ENCODE measurements at places on chromosomes 1 and 21.

- DNase-seq, result no peak
Measured at GRCh38 chr1:215568299-215568692, 1.2 kb downstream of the KCTD3 start.

- no peak for DNase-seq
Measured at GRCh38 chr1:88537787-88538186, 146.3 kb upstream of the PKN2 start.

- DNase-seq, result no peak
Measured at GRCh38 chr21:29385934-29386520, 87.3 kb downstream of the BACH1 start.

GRCh38 chr1:207868251-207868773 lies 42.6 kb downstream of the CD34 start:
- DNase-seq, result no peak

DNA sequence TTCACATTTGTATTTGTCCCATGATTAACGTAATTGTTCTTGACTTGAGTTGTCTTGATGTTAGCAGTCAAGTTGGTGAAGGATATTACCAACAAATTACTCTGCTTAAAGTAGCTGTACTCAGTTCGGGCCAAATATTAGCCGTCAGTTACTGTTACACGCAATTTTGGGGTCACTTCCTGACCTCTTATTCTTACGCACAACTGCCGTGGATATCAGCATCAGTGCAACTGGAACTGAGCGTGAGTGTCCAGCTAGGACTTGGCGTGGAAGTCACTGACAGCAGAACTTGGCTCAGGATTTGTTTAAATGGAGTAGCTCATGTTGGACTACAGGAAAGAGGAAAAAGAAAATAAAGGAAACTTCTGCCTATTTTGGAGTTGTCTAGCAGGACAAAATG lies 56.4 kb downstream of the ADAMTS1 start:
- no peak for DNase-seq

GRCh38 chr21:27511233-27511632 lies 544.3 kb upstream of the ADAMTS5 start:
- no peak for DNase-seq

DNA sequence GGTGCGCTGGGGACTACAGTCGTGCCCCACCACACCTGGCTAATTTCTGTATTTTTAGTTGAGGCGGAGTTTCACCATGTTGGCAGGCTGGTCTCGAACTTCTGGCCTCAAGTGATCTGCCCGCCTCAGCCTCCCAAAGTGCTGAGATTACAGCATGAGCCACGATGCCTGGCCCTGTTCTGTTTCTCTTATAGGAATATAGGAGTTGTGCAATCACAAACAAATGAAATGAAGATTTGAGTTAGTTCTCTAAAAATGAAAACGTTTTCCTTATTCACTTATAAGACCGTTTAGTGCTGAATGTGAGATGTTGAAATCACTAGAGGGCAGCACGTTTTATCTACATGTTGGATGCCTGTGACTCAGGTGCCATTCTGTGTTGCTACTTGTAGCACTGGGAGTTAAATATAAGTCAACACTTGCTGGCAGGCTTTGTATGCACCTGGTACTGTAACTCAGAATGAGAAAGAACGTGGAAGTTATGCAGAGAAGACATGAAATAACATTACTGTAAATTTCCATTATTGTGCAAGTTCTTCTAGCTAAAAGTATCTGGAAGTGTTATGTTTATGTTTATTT lies 45.8 kb downstream of the MIGA1 start:
- no peak for DNase-seq

- no peak for DNase-seq
Measured at GRCh38 chr1:234256359-234256758, 116.9 kb upstream of the COA6 start.

DNA sequence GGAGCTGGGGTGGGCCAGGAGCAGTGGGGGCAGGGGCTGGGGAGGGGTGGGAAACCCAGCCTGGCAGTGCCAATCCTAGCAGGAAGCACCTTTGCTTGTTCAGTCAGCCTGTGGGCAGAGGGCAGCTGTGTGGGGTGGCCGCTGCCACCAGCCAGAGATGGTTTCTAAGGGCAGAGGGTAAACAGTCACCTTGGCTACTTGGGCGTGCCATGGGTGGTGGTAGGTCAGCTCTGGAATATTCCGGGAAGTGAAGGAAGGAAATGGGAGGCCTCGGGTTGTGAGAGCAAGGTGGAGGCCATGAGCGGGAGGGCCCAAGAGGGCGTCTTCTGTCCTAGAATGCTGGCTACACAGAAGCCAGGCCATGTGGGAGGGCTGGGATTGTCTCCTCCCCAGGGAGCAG lies 20.7 kb upstream of the WNT4 start:
- no peak for DNase-seq

DNA sequence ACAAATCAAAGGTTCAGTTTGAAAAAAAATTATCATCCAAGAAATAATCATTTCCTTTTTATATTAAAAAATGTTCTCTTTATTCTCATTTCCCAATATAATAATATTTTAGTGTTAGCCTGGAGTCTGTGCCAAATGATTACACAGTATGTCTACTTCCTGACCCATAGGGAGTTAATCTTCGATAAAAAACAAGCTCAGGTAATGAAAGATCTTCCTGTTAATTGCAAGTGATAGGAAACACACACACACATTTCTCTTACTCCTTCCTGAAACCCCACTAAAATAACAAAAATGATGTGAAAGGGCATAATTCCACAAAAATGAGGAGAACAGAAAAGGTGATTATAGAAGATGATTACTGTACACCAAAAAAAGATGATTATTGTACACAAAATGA lies 123.5 kb upstream of the CXADR start:
- no peak for DNase-seq

DNA sequence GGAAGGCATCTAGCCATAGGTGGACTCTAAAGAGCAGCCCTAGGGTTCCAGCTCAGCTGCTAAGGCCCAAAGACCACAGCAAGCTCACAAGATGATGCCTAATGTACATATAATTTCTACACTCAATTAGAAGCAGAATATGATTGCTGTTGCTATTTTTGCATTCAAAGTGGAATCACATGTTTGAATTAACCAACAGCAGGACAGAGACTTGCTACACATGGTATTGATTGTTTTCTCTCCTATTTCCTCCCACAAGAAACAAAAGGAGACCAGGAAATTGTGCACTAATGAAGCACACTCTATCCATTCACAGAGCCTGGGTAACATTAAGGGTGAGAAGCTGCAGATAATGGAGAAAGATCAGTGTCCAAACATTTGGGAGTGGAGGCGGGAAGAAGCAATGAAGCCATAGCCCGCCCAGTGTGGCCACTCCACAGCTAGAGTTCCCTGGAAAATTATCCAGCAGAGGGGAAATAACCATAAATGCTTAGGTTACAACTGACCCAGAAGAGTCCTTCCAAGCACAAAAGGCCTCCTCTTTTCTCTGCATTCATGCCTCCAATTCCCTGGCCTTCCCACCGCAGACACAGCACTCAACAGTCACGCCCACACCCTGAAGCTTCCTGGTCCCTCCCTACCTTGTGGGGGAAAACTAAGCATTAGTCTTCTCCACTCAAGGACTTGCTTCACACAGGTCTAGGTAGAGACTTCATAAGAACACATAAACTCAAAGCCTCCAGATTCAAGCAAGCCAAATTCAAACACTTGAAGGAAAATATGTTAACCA lies 7.5 kb downstream of the CNN3 start:
- no peak for DNase-seq

DNA sequence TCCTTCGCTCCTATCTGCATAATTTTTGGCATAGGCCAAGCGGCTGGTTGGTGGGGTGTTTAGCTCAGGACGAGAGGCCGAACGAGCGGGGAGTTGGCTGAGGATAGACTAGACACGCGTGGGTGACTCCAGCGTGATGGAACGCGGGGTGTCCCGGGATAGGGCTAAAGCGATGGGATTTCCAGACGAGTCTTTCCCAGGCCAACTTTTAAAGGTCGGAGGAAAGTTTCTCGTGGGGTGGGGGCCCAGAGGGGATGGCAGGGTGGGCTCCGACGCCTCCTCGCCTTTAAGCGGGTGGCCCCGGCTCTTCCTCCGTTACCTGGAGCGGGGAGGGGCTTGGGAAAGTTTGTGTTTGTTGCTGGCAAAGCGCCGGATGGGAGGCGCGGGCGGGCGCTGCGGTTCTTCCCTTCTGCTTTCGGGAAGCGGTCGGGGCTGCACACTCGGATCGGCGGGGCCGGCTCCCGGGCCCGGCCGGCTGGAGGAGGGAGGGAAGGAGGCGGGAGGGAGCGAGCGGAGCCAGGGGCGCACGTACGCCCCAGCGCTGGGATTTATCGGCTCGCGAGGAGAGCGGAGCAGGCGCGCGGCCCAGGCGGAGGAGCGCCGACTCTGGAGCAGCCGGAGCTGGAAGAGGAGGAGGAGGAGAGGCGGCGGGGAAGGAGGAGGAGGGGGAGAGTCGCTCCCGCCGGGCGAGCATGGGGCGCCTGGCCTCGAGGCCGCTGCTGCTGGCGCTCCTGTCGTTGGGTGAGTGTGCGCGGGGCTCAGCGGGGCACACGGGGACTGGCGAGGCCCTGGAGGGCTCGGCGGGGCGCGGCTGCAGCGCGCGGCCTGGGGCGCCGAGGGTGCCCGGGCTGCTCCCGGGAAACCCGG lies at the start of gene PTGFRN:
TSS of gene PTGFRN (plus strand) at position 405 of the 867 bp plus-strand sequence. CDS start at position 693, 288 bp downstream.
- no peak for DNase-seq

GRCh38 chr1:78420181-78420580 lies 70.6 kb upstream of the PTGFR start:
- no peak for DNase-seq

DNA sequence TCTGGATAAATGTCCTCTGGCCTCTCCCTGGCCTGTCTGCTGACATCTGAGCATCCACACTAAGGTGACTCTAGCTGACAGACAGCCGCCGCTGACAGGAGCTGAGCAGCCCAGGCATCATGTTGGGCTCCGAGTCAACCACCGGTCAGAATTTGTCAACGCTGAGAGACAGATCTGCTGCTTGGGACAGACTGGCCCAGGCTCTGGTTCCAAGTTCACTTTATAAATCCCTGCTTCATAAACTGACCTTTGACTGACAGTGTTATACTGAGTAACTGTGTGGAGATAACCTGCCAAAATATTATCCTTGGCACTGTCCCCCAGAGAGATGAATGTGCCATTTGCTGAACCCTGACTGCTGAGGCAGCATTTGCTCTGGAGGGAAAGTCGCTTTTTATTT lies 616.7 kb downstream of the NPHP4 start:
- no peak for DNase-seq

GRCh38 chr1:90725657-90726424 lies 8.7 kb upstream of the BARHL2 start:
- no peak for DNase-seq

GRCh38 chr1:91876781-91877573 lies 9.0 kb downstream of the TGFBR3 start:
- no peak for DNase-seq

DNA sequence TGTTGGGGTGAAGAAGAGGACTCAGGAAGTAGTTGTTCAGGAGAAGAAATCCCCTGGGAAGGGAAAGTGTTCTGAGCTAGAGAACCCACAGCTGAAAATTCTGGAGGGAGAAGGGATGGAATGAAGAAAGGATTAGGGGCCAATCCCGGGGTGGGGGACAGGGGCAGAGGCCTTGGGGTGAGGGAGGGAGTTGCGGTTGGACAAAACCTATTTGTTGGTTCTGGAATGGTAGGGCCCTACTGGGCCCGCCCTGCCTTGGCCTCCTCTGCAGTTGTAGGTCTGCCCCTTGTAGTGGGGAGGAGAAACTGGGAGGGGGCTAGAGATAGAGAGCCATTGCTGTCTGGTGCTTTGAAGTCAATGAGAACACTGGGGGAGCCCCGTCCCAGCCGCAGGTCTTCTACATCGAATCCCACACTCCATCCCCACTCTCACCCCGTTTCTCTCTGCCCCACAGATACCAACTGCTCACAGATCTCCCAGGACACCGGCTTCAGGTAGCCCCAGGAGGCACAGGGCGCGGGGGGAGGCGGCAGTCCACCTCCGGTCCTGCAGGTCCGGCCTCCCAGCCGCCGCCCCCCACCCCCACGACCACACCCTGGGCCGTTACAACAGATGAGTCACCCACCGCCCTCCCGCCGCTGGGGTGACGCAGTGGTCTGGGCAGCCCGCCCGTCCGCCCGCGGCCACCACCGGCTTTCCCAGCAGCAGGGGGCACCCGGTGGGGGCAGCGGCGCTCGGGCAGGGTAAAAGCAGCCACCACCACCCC lies 1.1 kb downstream of the TAGLN2 start:
- DNase-seq, result peak; percentile 79

DNA sequence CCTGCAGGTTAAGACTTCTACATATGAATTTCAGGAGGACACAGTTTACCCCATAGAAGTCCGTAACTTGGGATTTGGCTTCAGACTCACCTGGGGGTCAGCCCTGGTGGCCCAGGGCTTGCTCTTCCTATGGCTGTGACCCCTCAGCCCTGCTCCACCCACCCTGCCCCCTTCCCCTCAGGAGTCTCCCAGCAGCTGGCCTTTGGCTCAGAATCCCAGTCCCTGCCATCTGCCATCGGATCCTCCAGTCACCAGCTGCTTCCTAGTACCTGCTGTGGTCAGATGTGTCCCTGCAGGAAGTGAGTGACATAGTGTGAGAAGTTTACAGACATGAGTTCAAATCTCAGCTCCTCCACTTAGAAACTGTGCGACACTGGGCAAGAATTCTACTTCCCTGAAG lies 332.6 kb downstream of the NPHP4 start:
- DNase-seq, result no peak

GRCh38 chr1:53315046-53315445 lies 12.8 kb downstream of the LRP8 start:
- DNase-seq, result no peak

- DNase-seq, result no peak
Measured at GRCh38 chr1:209703834-209704504, 677 bp upstream of the HSD11B1 start.

DNA sequence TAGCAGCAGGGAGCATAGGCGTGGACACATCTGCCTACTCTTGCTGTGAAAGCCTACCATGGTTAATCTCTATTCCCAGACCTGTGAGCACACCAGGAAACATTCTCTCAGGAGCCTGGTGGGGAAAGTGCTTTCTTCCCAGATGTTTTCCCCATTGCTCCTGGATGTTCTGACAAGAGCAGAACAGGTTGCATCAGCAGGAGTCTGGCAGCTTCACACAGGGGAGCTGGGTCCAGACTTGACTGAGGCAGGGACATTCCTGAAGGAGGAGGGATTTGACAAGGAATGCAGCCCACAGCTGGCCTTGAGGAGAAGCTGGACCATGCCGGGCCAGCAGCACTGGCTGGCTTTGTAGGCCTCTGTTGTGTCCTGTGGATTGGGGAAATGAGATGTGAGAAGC lies 21.0 kb upstream of the ARTN start:
- DNase-seq, result no peak

- no peak for DNase-seq
Measured at GRCh38 chr21:39009587-39010225, 173.5 kb downstream of the PSMG1 start.

- no peak for DNase-seq
Measured at GRCh38 chr1:167244244-167244643, 23.6 kb downstream of the POU2F1 start.

GRCh38 chr1:236063919-236064673 lies 794 bp downstream of the NID1 start:
- DNase-seq, result no peak

DNA sequence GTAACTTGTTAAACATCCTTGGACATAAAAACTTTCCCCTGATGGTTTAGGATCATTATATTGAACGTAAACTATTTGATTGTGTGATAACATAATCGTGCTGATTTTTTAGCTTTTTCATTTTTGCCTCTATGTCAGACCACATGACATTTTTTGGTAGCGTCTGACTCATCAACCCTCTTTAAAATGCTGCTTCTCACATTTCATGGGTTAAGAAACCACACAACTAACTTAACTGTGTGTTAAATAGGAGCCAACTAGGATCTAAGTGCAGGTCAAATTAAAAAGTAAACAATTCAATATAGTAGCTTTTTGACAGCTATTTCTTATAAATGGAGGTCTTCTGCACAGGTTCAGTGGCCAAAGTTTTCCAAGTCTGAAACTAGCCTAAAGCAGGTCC lies 9.8 kb downstream of the BTG3 start:
- DNase-seq, result no peak

- DNase-seq, result no peak
Measured at GRCh38 chr1:208387908-208388811, 144.0 kb upstream of the PLXNA2 start.

All from CD4-positive, alpha-beta T cell treated with Interleukin-15 for 4 hours (primary cell).